Stimulated activated CD4-positive, alpha-beta T cell treated with anti-CD3 and anti-CD28 coated beads, Interleukin-2, amount 100 ng/mL, for 24 hours (primary cell): ENCODE measurements at places on chromosomes 7 and 10.

DNA sequence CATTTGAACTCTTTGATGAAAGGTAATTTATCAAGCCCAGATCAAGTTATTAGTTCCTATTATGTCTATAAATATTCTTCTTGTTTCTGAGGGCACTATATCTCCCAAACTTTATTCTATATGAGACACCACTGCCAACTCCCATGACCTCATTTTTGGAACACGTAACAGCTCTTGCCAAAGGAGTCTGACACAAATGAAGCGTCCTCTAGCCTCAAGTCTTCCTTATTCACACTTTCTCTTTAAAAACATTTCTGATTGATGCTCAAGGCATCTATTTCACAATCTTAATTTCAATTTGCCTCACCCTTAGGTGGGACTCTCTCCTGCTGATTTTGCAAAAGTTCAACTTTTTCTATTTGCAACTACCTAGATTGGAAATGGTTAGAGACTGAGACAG is 848.4 kb downstream of the GATA3 start:
- DNase-seq: no peak

- no peak for DNase-seq
These were observed 4.6 kb downstream of the TLL2 start for GRCh38 chr10:96509017-96509641.

- DNase-seq: no peak
These were observed 663.5 kb downstream of the KCNMA1 start for GRCh38 chr10:76974017-76974691.

- no peak for DNase-seq
These were observed 22.6 kb upstream of the AKR1C3 start for GRCh38 chr10:5071411-5072198.

DNA sequence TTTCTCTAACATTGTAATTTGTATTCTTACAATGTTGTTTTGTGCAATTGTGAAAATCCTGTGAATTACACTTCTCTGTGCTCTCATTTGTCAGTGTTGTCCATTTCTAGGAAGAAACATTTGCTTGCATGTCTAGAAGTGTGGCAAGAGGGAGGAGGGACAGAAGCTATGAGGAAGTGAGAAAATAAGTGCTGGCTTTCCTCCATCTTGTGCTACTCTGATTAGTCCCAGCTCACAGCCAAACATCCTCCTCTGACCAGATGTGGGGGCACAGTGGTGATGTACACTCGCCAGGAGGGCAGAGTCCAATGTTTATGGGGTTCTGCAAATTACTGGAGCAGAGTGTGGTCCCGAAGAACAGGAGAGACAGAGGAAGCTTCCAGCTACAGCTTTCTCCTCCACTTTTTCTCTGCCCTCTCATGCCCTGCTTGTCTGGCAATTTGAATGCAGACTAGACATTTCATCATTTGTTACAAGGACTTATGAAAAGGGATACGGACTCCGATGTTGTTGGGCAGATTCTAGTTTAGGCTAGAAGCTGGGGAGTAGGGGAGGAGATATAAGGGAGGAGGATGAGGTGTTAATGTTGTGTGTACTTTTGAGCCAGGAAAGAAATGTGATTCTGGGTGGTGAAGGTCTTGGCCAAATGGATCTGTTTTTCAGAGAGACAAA is 131.0 kb upstream of the C1GALT1 start:
- no peak for DNase-seq

DNA sequence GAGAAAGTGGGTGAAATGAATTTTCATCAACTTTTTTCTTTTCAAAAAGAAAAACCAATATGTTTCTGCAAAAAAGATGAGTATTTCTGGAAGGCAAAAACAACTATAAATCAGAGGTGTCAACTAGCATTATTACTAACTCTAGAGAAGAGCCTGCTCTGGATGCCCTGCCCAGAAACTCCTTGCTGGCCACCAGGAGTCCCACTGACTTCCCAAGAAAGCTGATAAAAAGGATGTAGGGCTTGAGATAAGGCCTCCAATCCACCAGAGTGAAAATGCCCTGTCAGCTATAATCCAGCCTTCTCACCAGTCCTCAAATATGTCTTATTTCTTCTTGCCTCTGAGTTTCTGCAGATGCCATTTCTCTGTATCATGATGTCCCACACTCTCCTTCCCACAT is 16.7 kb upstream of the FZD1 start:
- no peak for DNase-seq

GRCh38 chr10:11551104-11551503 is 60.3 kb downstream of the USP6NL start:
- DNase-seq: no peak

- no peak for DNase-seq
These were observed 1.2 kb upstream of the ARPC1B start for GRCh38 chr7:99373091-99374066.

DNA sequence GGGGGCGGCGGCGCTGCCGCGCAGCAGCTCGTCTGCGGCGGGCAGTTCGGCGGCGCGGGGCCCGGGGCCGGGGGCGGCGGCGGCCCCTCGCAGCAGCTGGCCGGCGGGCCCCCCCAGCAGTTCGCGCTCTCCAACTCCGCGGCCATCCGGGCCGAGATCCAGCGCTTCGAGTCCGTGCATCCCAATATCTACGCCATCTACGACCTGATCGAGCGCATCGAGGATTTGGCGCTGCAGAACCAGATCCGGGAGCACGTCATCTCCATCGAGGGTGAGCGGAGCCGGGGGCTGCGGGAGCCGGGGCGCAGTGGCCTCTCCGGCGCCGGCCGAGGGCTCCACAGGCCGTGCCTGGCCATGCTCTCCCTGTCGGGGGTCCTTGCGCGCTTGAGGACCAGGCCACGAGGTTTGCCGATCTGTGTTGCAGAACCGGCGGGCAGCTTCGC is 548 bp downstream of the AGAP3 start:
- DNase-seq: peak; percentile 42

DNA sequence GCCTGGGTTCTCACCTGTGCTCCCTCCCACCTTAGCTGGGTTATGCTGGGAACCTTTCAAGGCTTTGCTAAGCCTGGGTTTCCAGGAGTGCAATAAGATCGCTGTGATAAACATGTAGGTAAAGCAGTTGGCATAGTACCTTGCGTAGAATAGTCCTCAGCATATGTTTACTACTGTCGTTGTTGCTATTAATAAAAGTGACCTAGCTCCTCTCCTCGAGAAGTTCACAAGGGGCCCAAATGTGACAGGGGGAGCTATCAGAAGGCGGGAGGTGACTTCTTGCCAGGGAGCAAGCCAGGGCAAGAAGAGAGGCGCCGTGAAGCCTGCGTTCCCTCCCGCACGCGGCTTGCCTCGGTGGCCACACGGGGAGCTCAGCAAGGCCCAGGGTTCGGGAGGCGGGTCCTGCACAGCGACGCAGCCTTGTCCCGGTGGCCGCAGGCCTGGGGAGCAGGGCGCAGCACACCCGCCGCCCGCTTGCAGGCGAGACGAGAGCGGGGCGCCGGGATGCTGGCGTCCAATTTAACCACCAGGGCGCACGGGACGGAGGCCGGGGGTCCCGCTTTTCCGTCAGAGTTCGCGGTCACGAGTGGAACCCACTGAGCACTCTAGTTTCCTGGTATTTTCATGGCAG is 106.2 kb downstream of the SNX10 start:
- DNase-seq: no peak

GRCh38 chr7:94576316-94576715 is 66.7 kb downstream of the CASD1 start:
- no peak for DNase-seq

GRCh38 chr10:96271016-96271815 is at the start of gene BLNK:
TSS of gene BLNK (minus strand) at chr10:96271569. CDS start at chr10:96271398, 171 bp downstream.
- DNase-seq: no peak

GRCh38 chr7:80146545-80147182 is 12.0 kb downstream of the GNAI1 start:
- DNase-seq: no peak

DNA sequence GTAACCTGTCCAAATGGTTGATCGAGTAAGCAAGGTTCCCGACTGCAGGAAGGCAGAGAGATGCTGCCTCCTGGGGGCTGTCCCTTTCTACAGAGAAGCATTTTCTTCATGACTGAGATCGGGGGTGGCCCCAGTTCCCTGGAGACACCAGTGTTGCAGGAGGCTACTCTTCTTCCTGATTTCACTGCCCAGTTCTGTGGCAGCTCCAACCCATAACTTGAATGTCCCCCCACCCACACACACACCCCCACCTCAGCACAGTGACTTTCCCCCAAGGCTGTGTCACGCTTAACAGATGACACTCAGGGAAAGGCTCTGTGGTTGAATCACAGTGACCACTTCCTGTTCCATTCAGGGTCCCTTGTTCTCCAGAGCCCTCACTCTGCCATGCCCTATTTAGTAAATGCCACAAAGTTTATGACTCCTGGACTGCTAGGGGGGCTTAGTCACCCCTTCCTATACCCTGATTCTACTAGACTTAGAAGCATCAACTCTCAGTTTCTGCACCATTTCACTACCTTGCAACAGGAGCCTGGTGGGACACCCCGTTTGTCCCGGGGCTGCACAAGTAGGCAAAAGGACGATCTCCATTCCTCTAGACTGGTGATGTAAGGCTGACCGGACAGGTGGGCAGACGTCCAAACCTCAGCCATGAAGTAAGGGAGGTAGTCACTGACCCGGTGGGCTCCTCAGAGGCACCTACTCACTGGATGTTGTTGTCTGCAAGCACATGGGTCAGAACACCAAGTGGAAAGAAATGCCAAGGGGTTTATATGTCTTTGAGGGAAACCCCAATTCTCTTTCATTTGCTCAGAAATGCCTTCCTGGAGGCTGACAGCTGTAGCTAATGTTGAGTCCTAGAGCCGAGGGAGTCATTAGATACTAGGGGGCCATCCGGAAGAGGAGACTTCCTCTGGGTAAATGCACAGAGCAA is 31.3 kb upstream of the SMC3 start:
- peak; percentile 78 for DNase-seq

GRCh38 chr7:124155432-124156022 is 122.7 kb upstream of the TMEM229A start:
- DNase-seq: no peak

DNA sequence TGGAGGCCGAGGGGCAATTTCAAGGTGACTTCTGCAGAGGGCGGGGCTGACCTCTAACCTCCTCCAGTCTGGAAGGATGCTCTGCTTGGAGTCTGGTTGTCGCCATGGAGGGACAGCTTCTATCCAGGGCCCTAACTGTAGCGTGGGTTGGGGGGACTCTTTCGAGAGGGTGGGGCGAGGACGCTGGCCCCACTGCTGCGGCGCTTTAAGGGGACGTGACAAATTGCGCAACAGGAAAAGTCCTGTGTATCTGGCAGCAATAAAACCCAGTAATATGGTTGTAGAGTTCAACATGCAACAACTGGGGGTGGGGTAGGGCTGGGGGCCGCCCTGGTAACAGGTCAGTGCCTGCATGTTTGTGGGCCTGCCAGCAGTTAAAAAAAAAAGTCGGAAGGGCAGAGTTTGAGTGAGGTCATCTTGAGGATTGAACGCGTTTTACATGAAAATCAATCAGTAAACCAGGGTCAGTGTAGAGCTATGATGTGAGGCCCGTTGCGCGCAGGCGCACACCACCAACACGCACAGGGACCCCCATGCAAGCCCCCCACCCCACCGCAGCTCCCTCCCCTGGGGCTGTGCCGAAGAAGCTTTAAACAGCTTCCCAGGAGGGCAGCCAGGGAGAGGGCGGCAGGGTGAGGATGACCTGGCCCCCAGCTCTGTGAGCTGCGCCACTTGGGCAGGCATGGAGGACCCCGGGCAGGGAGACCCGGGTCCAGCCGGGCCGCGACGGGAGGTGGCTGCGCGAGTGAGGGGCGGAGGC is 4.3 kb downstream of the SHH start:
- DNase-seq: no peak

GRCh38 chr7:72336382-72336631 is 75.8 kb downstream of the CALN1 start:
- DNase-seq: no peak

DNA sequence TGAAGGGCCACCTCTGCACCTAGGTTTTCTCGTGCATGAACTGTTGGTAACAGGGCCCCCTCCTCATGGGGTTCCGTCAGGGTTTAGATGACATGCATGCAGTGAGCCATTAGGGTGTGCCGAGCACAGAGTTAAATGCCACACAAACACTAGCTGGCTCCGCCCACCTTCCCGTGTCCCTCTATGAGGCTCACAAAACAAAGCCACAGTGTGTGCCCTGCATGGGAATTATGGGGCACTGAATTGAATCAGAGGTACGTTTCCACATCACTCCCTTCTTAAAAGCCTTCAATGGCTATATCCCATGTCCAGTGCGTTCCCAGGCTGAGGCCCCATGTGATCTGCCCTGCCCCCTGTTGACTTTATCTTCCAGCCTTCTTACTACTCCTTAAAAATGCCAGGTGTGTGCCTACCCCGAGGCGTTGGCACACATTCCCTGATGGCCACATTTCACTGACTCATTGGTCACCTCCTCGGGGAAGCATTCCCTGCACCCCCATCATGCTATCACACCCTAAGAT is 35.7 kb downstream of the GSDME start:
- DNase-seq: no peak

DNA sequence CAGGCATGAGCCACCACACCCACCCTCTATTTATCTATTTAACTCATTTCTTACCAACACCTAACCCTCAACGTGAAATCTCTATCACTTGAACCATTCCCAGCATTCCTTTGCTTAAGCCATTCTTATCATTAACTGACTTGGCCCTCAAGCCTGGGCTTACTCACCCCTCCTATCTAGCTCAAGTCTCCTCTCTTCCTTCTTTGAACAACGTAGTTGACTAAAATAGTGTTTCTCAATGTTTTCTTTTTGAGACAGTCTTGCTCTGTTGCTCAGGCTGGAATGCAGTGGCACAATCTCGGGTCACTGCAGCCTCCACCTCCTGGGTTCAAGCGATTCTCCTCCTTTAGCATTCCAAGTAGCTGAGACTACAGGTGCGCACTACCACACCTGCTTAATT is 7.0 kb downstream of the ANXA7 start:
- DNase-seq: no peak

DNA sequence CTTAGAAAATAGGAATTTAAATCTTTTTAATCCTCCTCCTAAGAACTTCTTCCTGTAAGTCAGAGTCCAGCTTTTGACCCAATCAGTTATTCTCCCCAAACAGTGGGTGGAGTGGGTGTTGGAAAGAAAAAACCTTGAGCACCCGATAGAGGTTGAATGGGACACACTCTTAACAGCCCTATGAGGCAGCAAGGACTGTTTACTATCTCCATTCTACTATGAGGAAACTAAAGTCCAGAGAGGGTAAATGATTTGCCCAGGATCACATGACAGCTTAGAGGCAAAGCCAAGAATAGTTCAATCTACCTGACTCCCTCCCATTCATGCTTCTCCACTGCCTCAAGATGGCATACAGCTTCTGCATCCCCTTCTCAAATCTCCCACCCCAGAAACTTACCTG is 57.6 kb upstream of the SLC35B4 start:
- no peak for DNase-seq

- DNase-seq: no peak
These were observed 603.3 kb upstream of the IGFBP3 start for GRCh38 chr7:46524350-46524749.

DNA sequence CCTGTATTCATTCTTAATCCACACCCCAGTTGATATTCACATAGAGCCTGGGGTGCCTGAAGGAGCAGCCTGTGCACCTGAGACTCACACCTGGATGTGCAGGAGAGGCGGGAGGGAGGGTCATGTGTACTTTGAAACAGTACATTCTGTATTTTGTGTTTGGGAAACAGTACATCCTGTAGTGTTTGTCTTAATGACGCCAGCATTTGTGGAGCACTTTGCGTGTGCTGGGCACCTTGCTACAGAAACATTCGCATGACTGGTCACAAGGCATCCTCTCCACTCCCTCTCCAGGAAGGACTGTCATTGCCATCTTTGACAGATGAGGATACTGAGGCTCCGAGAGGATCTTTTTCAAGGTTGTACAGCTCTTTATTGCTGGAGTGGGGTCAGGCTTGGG is 132.1 kb downstream of the TACC2 start:
- DNase-seq: no peak
